ENCODE measurements at places on chromosomes 6 and 20.

- peak; percentile 58 for DNase-seq
Observed at GRCh38 chr20:43915211-43916072, 790 bp downstream of the TOX2 start.

GRCh38 chr6:75096966-75097365, 108.9 kb downstream of the COL12A1 start:
- DNase-seq, result no peak

DNA sequence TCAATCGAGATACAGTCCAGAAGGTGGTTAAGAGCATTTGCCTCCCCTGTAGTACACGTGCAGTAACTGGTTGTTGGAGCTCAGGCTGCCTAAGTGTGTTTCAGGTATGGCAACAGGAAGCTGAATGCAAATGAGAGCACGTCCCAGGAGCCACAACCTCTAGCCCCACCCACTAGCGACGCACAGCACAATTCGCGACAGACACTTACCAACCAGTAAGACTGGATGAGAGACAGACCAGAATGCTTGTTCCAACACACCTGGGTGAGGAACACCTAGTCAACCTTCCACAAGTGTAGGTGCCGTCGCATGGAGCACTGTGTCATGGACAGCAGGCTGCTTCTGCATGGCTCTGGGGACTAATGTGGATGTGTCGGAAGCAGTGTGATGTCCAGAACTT, 7.2 kb upstream of the SERPINB1 start:
- no peak for DNase-seq

GRCh38 chr6:119501798-119502483, 152.4 kb upstream of the MAN1A1 start:
- no peak for DNase-seq

GRCh38 chr6:32386040-32386439, 14.3 kb upstream of the TSBP1 start:
- DNase-seq, result no peak

DNA sequence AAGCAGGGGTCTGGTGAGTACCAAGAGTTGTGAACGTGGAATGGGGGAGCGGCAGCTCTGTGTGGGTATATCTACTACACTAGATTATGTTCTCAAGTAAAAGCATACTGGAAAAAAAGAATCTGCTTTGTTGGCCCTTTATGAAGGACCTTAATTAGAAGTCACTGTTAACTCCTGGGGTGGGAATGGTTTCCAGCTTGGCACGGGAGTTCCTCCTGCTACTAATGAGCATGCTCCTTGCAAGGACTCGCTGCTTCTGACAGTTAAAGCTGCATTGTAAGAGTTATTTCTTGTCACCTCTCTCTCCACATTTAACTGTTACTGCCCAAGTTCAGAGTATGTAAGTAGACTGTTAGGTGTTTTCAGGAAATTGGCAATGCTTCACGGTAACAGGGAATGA, 292.7 kb downstream of the ZFAND3 start:
- no peak for DNase-seq

DNA sequence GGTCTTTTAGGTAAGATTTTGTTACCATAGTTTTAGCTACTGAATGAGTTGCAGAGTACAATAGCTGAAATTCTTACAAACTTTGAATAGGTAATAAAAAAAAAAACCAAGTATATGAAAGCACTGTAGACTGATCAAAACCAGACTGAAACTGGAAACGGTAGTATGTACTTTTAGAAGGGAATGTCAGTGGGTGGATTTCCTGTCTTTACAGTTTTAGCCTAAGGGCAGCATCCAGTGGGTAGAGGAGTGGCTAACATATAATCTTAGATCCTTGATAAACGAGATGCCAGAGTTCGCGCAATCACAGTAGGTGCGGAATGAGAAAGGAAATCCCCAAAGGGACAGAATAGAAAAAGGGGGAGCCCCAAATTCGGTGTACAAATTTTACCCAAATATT, 385.9 kb upstream of the RUNX2 start:
- peak; percentile 52 for DNase-seq

GRCh38 chr6:127514773-127515227, 4.3 kb downstream of the MTCL3 start:
- DNase-seq, result peak; percentile 66

- no peak for DNase-seq
Observed at GRCh38 chr20:41242807-41243206, 74.7 kb downstream of the ZHX3 start.

DNA sequence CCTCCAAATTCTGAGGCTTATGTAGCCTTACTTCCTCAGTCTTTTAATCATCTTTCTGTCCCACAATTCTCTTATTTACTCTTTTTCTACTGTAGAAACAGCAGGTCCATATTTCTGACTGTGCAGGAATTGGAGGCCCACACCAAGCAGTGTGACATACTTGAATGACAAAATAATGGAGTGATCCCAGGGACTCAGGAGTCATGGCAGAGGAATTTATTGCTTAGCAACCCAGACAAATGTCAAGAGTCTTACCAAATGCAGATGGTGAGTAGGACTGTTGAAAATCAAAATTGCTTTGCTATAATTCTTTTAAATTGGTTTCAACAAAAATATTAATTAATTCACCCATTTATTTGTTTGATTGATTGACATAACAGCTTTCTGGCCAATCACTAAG, 59.9 kb downstream of the HTR1B start:
- peak; percentile 79 for DNase-seq

DNA sequence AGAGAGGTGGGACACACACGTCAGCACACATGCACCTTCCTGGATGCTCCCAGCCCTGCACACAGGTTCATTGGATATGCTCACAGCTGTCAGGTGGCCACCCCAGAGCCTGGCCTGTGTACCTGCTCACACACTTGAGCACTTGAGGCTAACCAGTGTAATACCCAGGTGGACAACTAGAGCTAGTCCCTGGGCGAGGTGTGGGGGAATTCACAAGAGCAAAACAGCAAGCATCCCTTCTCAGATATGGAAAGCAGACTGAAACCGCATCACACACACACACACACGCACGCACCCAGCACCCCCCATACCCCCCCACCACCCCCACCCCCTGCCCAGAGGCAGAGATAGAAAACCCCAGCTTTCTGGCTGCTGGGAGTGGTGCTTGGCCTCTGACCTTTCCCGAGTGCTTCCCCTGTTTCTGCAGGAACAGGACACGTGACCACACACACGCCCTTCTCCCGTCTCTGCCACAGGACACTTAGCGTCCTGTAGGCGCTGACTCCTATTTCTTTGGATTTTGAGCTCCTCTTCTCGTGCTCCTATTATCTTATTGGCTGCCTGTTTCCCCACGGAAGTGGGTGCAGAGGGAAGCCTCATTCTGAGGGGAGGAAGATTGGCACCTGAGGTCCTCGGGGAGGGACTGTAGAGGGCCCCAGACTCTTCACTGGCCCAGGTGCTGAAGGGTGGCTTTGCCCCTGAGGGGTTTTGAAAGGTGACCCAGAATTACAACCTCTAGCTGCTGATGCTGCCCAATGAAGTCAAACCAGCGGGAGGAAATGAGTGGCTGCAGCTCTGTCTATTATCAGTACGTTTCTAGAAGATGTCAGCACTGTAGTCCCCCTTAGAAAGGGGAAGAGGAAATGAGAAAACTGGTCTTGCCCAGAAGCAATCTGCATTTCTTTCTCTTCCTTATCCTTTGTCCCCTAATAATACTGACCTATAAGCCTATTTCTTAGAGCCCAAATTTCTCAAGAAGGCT, 65.8 kb downstream of the SYTL3 start:
- DNase-seq, result no peak

GRCh38 chr6:29602564-29603361, 17.8 kb downstream of the OR2H2 start:
- DNase-seq, result peak; percentile 46

- DNase-seq, result peak; percentile 28
Observed at GRCh38 chr6:18262702-18263417, 1.5 kb downstream of the DEK start.

DNA sequence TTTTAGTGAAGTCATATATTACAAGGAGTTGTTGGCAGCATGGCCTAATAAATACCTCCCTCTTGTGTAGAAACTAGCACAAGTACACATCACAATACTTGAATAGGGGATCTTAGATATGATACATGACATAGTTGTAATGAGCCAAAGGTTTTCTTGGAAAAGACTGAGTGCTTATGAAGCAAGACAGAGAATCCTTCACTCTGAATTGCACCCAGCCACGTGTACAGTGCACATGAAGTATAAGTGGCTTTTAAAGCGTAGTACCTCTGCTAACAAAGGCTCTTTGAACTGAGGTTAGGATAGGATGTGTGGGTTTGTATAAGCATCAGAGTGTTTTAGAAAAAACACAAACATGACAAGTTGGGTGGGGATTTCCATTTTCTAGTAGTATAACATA, 145.5 kb upstream of the STMND1 start:
- no peak for DNase-seq

DNA sequence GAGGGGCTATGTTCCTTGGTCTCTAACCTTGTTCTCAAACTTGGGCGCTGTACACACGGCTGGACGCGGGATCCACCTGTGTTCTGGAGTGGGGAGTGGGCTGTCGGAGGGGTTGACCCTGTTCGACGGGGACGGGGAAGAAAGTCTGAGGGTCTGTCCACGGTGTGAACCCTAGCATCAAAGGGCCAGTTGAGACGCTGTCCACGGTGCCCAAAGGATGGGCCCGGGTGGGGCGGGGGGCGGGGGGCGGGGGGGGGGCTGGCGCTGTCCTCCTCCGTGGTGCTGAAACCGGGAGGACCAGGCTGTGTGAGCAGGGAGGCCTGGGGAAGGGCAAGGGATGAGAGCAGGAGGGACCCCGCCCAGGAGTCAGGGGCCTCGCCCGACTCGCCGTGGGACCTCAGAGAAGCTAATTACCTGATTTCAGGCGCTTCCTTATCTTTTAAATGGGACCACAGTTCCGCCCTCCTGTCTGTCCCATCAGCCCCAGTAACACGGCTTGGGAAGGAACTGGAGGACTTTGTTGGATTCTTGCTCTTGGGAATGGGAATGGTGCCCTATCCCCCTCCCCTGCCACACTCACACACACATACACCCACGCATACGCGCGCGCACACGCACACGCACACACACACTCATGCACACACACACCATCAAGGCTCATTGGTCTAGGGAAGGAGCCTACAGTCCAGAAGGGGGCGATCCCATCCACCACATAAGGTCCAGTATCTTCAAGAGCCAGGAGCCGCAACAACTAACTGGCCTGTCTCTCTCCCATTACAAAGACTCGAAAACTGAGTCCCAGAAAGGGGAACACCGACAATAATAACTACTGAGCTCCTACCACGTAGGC, 1.0 kb upstream of the VSTM2L start:
- DNase-seq, result peak; percentile 53

- no peak for DNase-seq
Observed at GRCh38 chr6:13319891-13320564, 8.3 kb downstream of the TBC1D7 start.

DNA sequence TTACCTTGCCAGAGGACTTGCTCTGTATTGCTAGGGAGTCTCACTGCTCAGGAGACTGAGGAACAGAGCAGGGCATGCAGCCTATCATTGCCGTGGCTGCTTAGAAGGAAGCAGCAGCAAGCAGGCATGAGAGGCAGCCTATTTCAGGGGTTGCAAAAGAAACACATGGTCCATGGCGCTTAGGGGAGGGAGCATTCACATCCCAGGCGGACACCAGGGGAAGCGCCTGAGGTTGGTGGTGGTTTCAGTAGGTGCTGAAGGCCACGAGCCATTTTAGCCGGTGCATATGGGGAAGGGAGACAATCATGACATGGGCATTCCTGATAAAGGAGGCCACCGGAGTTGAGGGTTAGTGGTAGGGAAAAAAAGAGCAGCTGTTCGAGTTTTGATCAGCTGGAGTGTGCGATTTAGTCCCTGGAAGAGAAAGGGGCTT, 20.9 kb downstream of the FARS2 start:
- no peak for DNase-seq

DNA sequence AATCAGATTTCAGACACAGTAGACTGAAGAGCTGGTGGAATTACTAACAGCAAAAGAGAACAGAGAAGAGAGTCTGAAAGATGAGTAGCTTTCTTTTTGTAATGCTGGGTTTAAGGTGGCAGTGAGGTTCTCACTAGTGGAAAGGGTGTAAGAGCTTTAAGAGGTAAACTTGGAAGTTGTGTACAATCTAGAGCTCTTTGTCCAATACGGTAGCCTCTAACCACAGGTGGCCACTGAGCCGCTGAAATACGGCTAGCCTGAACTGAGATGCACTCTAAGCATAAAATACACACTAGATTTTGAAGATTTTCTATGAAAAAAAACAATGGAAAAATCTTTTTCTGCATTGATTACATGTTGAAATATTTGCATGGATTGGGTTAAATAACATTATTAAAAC, 4.0 kb downstream of the ELOVL2 start:
- no peak for DNase-seq

GRCh38 chr6:136897071-136897470, 25.0 kb upstream of the SLC35D3 start:
- no peak for DNase-seq

- DNase-seq, result no peak
Observed at GRCh38 chr6:91580635-91581034, 993.8 kb upstream of the MAP3K7 start.

GRCh38 chr20:35699957-35700624, 886 bp downstream of the ROMO1 start:
- no peak for DNase-seq

GRCh38 chr20:44911264-44911921, 1.5 kb downstream of the PABPC1L start:
- DNase-seq, result peak; percentile 65

DNA sequence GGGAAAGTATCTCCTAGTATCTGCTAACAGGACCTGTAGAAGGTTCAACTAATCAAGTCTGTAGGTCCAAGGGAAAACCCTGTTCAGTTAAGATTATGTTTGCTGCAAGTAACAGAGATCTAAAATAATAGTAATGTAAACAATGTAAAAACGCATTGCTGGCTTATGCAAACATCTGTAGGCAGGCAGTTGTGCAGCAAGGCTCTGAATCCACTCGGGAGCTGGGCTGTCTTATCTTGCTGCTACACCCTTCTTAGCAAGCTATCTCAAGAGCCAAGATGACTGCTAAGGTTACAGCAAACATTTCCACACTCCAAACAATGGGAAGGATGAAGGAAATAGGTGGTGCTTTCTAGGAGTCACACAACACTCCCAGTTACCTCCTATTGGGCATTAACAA, 397.3 kb upstream of the NRSN1 start:
- DNase-seq, result no peak

DNA sequence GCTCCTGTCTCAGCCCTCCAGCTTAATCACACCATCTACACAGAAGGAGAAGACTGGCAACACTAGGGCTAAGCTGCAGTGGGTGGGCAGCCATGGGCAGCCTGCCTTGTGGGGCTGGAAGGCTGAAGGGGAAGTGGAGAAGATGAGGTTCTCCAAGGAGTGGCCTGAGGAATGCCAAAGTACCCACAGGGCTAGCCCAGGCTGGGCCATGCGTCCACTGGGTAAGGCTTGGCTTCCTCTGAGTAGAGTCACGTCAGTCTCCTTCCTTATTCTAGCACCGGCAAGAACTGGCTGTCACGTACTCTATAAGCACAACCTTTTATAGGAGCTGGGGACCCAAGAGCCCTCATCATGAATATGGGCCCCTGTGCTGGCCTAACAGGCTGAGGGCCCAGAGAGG, 110.6 kb upstream of the SIRPA start:
- no peak for DNase-seq

DNA sequence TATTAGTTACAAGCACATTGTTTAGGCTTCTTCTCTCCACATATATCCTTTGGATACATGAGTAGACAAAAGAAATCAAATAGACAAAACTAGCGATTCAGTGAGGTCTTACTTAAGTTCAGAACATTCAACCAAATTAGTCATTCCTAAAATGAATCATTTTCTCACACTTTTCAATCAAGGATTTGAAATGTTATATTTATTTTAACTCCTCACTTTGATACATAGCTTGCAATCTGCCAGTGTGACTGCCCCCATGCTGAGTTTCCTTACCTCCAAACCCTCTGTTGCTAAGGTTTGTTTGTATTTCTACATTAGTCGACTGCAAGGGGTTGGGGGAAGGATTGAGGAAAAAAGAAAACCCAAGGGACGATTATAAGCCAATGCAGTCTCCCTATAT, 3.5 kb upstream of the MOXD1 start:
- DNase-seq, result peak; percentile 35
